ENCODE measurements at places on chromosomes 2 and 18.

DNA sequence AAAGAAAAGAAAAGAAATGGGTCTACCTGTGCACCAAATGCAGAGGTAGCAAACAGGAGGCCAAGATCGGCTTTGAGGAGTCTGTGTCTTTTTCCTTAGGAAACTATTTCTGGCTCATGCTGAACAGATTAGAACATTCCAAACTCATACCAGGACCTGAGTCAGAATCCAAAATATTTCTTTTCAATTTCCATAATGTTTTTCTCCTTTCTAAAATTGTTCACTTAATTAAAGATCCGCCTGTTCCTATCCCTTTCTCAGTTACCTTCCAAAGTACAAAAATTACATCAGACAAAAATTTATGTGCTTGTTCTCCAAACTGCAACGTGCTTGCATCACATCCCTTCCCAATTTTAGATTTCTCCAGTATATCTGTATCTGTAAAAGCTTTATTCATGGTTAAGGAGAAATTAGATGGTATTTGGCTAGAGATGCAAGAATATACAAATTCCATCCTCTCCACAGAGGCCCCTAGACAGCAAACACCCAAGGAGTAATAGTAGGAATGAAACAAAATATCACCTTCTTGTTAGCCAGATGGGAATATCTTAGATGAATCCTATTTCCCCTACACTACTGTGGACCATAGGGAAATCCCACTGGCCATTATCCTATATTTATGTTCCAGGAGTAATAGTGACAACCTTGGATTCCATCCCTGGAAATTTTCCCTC lies 130.6 kb downstream of the LNPK start:
- DNase-seq = no peak

DNA sequence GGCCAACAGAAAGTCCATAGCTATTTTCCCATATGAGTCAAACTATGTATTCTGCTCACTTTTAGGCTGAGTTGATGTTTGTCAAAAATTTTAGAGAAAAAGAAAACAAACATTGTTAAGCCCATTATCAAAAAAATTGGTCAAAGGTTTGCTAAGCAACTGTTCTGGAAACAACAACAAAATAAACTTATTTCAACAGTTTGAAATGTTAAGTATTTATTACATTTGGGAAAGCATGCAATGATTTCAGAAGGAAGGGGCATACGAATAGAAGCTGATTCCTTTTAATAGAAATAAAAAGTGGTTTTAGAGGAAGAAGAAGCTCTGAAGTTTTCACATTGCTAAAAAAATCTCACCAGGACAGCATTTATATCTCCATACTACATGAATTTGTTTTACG lies 1837.5 kb upstream of the CELF4 start:
- DNase-seq = peak; percentile 10

DNA sequence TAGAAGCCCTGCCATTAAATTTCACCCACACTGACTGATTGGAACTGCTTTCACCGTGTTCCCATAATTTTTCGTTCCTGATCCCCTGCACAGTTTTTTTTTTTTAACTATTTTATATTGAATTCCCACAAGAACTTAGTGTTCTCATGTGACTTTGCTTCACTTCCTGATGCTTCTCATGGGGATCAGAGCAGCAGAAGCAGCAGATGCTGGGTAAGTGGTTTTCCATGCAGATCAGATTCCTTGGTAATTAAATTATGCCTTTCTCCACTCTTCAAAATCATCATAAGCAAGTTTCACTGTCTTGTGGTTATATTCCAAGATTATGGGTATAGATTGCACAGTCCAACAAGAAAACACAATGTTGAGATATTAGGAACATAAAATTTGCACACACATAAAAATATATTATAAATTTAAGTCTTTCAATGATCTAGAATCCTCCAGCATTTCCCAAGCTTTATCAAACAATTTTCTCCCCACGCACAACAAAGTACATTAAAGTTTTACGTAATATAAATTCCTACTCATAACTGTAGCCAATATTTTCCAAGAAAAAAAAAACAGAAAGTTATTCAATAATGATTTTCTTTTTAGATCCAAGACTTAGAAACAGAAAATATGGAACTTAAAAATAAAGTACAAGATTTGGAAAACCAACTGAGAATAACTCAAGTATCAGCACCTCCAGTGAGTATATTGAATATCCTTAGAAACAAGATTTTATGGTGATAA lies 277.9 kb downstream of the GULP1 start:
- no peak for DNase-seq

- peak; percentile 85 for DNase-seq
Observed at GRCh38 chr18:45588376-45589355, 26.6 kb upstream of the SLC14A2 start.

DNA sequence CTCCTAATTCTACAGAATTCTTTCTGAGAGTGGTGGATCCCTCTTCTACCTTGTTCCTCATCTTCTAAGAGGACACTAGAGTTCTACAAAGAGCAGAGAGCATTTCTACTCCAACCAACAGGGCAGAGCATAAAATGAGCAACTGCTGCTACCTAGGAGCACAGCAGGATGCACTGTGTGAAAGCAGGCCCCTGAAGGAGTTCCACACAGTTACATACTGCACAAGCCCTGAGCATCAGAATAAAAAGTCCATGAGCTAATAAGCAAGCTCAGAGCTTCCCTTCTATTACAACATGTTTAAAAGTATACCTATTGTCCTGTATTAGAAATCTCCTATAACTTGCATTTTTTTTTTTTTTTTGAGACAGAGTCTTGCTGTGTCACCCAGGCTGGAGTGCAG lies 8.4 kb downstream of the FHL2 start:
- DNase-seq = no peak

GRCh38 chr2:118265873-118266455 lies 177.7 kb downstream of the INSIG2 start:
- DNase-seq = no peak

DNA sequence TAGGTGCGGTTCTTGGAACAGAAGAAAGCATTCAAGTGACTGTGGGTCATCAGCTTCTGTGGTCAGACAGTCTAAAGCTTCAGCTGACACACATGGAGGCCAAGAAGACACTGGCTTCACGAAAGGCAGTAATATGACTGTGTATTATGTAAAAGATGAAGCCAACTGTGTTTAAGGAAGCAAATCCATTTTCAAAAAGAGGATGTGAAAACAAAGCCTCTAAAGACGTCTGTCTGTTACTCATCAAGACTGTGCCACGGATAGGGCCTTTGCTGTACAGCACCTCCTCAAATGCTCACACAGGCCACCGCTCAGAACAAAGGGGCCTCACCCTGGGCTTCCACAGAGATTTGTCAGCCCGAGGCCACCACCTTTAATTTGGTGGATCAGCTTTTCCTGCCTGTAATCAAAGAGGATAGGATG lies 21.1 kb upstream of the TMEM163 start:
- DNase-seq = peak; percentile 71

- DNase-seq = peak; percentile 27
Observed at GRCh38 chr2:55966401-55967118, 43.0 kb upstream of the EFEMP1 start.

DNA sequence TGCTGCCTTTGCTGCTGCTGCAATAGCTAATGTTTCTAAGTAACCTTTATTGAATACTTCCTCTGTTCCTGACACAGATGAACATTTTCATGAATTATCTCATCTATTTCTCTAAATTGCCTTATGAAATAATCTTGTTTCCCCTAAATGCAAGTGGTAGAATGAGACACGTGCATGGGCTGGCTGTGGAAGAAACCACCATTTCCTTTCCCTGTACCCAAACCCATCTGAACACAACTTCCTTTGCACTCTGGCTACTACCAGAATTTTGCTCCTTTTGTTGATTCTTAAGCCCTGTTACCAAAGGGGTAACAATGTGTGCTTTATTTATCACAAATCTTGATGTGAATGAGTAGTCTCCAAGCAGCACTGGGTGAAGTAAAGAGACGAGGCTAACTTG lies 29.2 kb downstream of the AKAIN1 start:
- no peak for DNase-seq

DNA sequence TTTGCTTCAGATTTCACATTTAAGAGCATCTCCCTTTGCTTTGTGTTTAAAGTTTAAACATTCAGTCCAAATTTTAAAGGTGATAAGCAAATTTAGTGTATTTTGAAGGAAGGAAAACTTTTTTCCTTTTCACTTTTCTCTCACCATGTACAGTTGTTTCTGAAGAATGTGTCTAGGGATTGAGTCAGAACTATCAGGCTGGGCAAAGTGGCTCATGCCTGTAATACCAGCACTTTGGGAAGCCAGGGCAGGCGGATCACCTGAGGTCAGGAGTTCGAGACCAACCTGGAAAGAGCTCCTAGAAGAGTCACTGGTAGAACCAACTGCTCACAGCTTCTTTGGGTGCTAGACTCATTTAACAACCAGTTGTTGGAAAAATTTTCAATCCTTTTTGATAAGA lies 327.0 kb upstream of the THUMPD2 start:
- DNase-seq = peak; percentile 53

- no peak for DNase-seq
Observed at GRCh38 chr2:31302940-31303563, 69.1 kb downstream of the EHD3 start.

DNA sequence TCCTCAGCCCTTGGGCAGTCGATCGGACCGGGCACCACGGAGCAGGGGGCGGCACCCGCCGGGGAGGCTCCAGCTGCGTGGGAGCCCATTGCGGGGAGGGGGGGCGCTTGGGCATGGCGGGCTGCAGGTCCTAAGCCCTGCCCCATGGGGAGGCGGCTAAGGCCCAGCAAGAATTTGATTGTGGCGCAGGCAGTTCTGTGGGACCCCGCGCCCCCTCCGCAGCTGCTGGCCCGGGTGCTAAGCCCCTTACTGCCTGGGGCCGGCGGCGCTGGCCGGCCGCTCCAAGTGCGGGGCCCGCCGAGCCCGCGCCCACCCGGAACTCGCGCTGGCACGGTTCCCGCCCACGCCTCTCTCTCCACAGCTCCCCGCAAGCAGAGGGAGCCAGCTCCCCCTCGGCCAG lies 18.4 kb downstream of the ZSCAN30 start:
- no peak for DNase-seq

GRCh38 chr2:207503234-207503633 lies 26.5 kb upstream of the CREB1 start:
- DNase-seq = peak; percentile 11

DNA sequence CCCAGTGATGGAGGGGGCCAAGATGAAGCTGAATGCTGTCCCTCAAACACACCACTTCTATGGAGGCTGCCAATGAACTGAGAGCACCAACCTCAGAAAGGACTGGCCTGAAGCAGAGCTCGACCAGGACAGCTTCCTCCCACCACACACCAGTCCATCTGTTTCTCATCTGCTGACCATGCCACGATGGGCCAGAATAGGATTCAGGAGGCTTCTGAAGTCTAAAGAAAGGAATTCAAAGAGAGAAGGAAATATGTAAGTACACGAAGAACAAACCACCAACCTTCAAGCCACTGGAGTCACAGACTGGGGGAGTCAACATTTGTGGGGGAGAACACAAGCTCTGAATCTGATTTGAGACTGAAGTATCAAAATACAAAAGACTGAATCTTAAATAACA lies 157.6 kb upstream of the CCDC68 start:
- no peak for DNase-seq

DNA sequence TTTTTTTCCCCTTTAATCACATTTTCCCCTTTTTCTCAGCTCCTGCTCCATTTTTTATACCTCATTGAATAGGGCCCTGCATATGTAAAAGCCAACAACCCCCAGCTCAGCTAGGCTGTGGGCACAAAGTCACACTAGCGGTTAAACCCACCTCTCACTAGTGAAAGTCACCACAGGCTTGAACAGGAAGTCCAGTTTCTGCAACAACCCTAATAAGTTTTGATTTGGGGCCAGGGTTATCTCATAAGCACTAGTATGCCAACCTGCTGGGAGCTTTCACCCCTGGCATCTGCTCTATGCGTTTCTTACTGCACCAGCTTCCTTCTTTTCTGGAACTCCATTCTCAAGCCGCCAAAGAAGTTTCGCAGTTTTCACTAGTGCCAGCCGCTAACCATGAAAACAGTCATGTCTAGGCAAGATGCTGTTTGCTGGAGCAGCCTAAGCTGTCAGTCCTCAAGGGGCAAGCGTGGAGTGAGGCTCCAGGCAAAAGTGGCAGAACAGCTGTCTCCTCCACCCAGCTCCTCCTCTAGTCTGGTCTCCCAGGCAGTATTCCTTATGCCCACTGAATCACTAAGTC lies 197.0 kb upstream of the MEIS1 start:
- DNase-seq = no peak

- no peak for DNase-seq
Observed at GRCh38 chr2:33145459-33145858, 198.7 kb downstream of the LTBP1 start.

- DNase-seq = no peak
Observed at GRCh38 chr18:78912336-78912735, 67.3 kb upstream of the SALL3 start.

GRCh38 chr2:198340846-198341245 lies 536.5 kb downstream of the PLCL1 start:
- DNase-seq = no peak

- no peak for DNase-seq
Observed at GRCh38 chr2:113183264-113183663, 9.5 kb downstream of the PSD4 start.

DNA sequence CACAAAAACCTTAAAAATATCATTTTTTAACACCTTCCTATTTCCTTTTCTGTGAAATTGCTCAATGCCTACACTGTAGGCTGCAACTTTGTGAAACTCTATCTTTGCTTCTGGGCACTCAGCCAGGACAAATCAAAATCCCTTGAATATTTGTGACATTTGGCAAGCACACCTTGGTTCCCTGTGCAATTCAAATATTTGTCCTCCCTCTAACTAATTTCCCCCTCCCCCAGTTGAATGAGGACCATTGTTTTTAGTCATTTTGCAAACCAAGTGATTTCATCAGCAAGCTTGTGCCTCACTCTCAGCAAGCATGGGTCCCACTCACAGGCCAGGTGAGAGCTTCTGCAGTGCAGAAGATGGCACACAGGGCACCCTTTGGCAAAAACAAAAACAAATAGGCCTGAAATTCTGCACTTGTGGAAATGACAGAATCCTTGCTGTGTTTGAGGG lies 541.5 kb downstream of the CNTNAP5 start:
- no peak for DNase-seq

- peak; percentile 31 for DNase-seq
Observed at GRCh38 chr2:20350041-20350712, 467 bp downstream of the PUM2 start.

GRCh38 chr2:171531291-171531690 lies 9.0 kb downstream of the CYBRD1 start:
- peak; percentile 71 for DNase-seq

GRCh38 chr2:15934291-15934945 lies 5.9 kb upstream of the MYCN start:
- no peak for DNase-seq

GRCh38 chr2:220117025-220117424 lies 489.6 kb downstream of the SLC4A3 start:
- no peak for DNase-seq

DNA sequence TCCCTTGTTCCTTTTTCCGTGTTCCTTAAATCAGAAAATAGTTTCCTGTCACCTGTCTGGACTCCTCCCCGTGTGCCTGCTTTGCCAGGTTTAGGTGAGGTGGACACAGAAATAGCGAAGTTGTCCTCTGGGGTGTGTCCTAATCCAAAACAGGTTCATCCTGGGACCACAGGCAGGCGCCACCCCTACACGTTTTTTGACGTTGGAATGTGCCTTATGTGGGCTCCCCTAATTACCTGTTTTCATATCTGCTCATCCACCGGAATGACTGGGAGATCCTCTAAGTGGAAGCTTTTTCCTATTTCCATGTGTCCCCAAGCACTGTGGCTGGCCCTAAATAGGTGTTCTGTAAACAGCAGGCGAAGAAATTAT lies 49.0 kb upstream of the PAIP2B start:
- DNase-seq = no peak

Data from M059J (cell line).